ENCODE measurements at places on chromosomes 1 and 21. TPM values are rescaled to one million over a fixed set of nuclear protein-coding genes. Genes with fewer than 3 reads are reported as not detected.

GRCh38 chr1:48109390-48110013, 112.3 kb upstream of the TRABD2B start:
- no peaks in the 10 kb centered on the region for H3K36me3 ChIP-seq
- no peak overlapping the region for H3K4me3 ChIP-seq
- H3K27me3 ChIP-seq = peaks cover 13% of the 10 kb centered on the region
- peak; percentile 68 for DNase-seq
- H3K4me1 ChIP-seq = no peaks in the 10 kb centered on the region

Gene ERRFI1
- 2.0 TPM for total RNA-seq

DNA sequence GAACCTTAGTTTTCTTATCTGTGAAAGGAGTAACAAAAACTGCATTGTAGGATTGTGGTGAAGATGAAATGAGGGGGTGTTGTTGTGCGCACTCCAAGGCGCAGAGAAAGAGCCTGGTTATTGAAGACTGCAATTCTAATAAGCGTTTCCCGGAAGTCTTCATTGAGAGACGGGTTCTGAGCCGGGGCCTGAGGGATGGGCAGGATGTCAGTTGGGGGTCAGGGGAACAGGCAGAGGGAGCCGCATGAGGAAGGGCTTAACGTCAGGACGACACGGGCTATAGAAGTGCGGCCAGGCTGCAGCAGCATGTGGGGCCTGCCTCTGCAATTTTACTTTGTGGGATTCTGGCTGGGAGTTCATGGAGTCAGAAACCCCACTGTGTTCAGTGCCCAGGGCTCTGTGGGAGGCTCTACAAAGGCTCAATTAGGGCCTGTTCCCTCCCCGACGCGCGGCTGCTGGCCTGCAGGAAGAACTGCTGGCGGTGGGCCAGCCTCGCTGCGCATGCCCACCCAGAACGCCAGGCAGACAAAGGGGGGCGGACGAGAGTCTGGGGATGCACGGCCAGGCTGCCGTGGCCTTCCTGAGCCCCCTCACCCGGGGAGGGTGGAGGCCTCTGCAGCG, 20.7 kb downstream of the TRIM62 start:
- no peak overlapping the region for H3K27ac ChIP-seq
- no peak for DNase-seq
- no peaks in the 10 kb centered on the region for H3K27me3 ChIP-seq
- no peaks in the 10 kb centered on the region for H3K4me1 ChIP-seq

DNA sequence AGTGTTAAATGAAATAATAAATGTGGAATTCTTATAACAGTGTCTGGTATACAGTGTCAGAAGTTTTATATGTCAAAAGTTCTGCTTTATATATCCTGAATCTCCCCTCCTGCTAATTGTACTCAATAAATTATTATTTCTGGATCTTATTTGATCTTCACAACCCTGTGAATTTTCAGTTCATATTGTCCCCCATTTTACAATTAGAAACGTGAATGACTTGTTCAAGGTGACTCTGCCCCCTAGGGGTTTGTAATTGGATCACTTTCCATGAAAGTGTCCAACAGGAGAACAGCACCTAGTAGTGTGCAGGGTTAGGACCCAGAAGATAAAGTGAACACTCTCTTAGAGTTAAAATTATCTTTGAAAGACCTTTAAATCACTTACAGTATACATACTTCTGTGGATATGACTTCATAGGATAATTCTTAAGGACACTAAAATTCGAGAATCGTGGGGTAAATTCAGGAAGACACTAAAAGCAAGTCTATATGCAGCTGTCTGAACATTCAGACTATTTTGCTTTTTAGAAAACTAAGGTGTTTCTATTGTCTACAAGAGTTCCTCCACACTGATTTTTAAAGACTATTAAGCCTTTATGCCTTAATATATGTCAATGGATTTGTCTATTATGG, 4.5 kb upstream of the DDR2 start:
- H3K4me1 ChIP-seq = peaks cover 2% of the 10 kb centered on the region
- no peak overlapping the region for H3K27ac ChIP-seq
- H3K27me3 ChIP-seq = peaks cover 8% of the 10 kb centered on the region
- H3K36me3 ChIP-seq = no peaks in the 10 kb centered on the region

DNA sequence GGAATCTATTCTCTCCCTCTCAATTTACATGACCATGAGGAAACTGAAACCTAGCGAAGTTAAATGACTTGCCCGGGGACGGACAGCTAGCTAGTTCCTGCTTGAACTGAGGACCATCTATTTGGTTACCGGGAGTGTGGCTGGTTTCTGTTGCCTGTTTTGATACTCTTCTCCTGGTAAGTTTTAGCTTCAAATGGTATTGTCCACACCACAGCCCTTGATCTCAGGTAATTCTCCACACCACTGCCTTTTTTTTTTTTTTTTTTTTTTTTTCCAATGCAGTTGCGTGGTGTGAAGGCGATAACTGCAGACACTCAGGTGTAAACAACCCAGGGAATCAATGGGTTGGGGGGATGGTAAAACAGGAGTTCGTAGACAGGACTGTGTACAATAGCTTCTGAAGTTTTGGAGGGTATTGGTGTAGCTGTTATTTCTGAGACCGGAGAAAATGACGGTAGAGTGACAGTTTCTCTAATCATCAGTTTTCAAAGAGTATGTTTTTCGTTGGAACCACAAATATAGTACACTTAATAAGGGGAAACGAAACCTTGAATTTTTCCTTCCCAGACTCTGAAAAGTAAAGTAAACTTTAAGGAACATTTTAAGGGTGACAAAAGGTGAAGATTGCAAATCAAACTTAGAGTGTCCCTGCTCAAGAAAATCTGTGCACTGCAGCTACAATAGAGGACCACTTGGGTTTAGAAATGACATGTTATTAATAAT, 125.3 kb upstream of the CACYBP start:
- H3K4me1 ChIP-seq = peaks cover 8% of the 10 kb centered on the region
- H3K4me3 ChIP-seq = peak overlapping the region; percentile 57
- H3K36me3 ChIP-seq = no peaks in the 10 kb centered on the region
- no peak for DNase-seq

DNA sequence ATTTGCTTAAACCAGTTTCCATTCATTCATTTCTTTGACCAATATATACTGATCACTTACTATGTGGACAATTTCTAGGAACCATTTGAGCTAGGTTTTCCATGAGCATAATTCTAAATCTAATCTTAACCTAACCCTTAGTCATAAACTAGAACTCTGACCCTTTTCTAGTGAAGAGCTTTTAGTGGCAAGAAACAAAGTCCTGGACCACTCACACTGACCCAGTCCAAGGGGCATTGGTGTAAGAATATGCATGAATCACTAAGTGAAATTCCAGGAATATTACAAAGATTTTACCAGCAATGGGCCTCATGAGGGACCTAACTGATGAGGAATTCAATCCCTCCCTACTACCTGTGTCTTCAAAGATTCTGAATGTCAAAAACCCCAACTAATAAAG, 40.6 kb upstream of the SLC2A1 start:
- no peak overlapping the region for H3K27ac ChIP-seq
- DNase-seq = no peak
- no peaks in the 10 kb centered on the region for H3K36me3 ChIP-seq
- no peak overlapping the region for H3K4me3 ChIP-seq
- H3K4me1 ChIP-seq = no peaks in the 10 kb centered on the region

Gene SPATA6
- 0.40 TPM for total RNA-seq

- H3K4me1 ChIP-seq = no peaks in the 10 kb centered on the region
- H3K27me3 ChIP-seq = peaks cover 3% of the 10 kb centered on the region
- no peak for DNase-seq
- H3K27ac ChIP-seq = no peak overlapping the region
- no peaks in the 10 kb centered on the region for H3K36me3 ChIP-seq
Observed at GRCh38 chr21:17725339-17725738, 93.8 kb downstream of the C21orf91 start.

Gene CAMTA1
- 69.9 TPM for total RNA-seq

Gene AMY1A
- not detected for total RNA-seq

Gene SMCP
- total RNA-seq = not detected

DNA sequence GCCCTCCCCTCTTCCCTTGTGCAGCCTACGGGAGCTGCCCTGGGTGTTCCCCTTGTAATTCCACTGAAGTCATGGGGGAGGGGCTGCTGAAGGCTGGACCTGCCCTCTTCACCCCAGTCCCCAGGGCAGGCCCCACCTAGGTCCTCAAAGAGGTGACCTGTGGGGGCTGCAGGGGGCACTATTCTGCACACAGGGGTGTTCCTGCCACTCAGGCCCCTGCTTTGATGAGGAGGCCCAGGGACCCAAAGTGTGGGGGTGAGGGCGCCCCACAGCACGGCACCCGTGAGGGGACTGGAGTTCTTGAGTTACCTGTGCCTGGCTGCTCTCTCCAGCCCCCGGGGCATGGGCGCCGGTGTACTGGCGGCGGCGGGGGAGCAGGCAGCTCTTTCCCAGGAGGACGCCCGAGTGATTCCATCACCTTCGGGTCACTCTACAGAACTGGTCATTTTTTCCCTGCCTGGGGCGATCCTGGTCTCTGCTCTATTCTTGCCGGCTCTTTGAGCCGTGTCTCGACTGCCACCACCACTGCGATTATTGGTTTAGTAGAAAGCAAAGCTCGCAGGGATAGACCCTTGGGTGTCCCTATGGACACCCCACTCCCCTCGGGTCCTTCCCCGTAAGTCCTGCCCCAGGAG, 6.9 kb upstream of the PRDM16 start:
- H3K27me3 ChIP-seq = peaks cover 6% of the 10 kb centered on the region
- no peak overlapping the region for H3K4me3 ChIP-seq
- DNase-seq = no peak
- no peak overlapping the region for H3K27ac ChIP-seq
- H3K36me3 ChIP-seq = no peaks in the 10 kb centered on the region

DNA sequence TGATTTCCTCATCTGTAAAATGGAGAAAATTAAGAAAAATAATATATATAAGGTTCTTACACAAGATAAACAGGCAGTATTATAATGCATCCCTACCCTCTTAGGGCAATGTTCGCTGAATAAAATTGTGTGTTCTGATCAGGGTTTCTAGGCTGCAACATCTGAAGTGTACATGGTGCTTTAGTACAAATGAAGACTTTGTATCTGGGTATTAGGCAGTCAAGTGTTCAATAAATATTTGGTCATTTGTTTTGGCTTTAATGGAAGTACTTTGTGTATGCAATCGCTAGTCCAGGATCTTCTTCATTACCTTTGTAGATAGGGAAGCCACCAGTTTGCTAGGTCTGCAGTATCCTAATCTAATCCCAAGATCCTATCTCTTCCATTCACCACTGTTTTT, 28.1 kb downstream of the DNASE2B start:
- no peaks in the 10 kb centered on the region for H3K36me3 ChIP-seq
- H3K27me3 ChIP-seq = peaks cover 6% of the 10 kb centered on the region
- no peak overlapping the region for H3K27ac ChIP-seq
- DNase-seq = no peak

DNA sequence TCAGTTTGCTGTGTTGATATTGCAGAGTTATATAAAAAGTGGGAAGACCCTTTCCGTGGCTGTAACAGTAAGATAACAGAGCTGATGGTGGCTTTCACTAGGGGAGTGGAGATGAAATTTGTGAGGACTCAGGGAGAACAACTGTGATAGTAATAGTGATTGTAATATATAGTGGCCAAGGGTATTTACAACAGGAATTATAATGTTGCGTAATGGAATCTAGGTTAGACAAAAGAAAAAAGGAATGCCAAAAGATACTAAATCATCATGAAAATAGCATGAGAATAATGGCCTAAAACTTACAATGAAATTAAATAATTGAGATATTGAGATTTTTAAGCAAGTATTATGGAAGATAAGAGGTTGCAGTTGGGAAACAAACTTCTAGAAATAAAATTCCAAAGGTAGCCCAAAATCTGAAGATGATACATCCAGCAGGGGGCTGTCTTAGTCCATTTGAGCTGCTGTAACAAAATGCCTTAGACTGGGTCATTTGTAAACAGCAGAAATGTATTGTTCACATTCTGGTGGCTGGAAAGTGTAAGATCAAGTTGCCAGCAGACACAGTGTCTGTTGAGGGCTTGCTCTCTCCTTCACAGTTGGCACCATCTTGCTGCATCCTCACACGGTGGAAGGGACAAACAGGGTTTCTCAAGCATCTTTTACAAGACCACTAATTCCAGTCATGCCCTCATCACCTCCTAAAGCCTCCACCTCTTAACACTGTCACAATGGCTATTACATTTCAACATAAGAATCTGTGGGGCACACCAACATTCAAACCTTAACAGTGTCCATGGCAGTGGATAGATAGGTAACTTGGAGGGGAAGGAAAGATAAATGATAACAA, 711.2 kb downstream of the MRPL39 start:
- no peaks in the 10 kb centered on the region for H3K4me1 ChIP-seq
- H3K27me3 ChIP-seq = no peaks in the 10 kb centered on the region
- H3K27ac ChIP-seq = no peak overlapping the region
- no peak for DNase-seq
- H3K36me3 ChIP-seq = no peaks in the 10 kb centered on the region

DNA sequence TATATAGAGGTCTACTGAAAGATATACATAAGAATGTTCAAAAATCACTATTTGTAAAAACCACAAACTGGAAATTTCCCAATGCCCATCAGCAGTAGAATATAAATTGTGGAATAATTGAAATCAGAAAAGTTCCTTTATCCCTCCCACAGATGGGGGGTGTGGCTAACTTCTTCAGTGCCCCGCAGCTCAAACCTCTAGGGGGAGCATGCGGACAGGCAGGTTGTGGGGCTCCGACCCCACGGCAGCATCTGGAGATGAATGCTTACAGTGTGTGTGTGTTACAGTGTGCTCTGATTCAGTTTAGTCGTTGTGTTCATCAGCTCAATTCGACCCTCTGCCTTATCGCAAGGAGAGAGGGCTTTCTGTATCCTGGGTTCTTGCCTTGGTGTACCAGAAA, 262.1 kb upstream of the LRRC7 start:
- no peak overlapping the region for H3K27ac ChIP-seq
- H3K36me3 ChIP-seq = no peaks in the 10 kb centered on the region
- no peak overlapping the region for H3K4me3 ChIP-seq
- H3K4me1 ChIP-seq = no peaks in the 10 kb centered on the region
- DNase-seq = no peak

DNA sequence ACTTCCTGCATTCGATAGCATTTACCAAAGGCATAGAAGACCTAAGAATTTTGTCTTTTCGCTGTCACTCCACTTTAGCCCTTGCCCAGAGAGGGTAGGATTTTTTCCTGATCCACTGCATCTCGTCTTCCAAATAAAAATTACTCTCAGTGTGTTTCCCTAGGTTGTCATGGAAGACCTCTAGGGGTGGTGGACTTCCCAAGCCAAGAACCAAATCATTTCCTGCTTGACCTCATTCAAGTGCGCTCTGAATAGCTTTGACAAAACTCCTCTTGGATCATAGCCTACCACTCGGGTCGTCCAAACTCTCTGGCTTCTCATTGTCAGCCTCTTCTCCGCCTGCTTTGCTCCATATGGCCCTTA, 431 bp upstream of the C1orf52 start:
- H3K4me3 ChIP-seq = peak overlapping the region; percentile 96
- DNase-seq = no peak
- H3K27me3 ChIP-seq = no peaks in the 10 kb centered on the region
- peaks cover 39% of the 10 kb centered on the region for H3K36me3 ChIP-seq

Gene KIF17
- not detected for total RNA-seq

- H3K27me3 ChIP-seq = peaks cover 2% of the 10 kb centered on the region
- DNase-seq = no peak
- peak overlapping the region; percentile 86 for H3K4me3 ChIP-seq
- no peak overlapping the region for H3K27ac ChIP-seq
- peaks cover 29% of the 10 kb centered on the region for H3K36me3 ChIP-seq
Observed at GRCh38 chr1:192577145-192578140, 1.9 kb downstream of the RGS1 start.

Gene FCRL6
- total RNA-seq = not detected

Measured in activated CD4-positive, alpha-beta T cell treated with anti-CD3 and anti-CD28 coated beads, Interleukin-2, amount 10 ng/mL, durations not matched to agents 24 days and 14 days (primary cell).